ENCODE measurements at places on chromosomes 16 and 17.

GRCh38 chr17:71919186-71919585 lies 201.6 kb upstream of the SOX9 start:
- no peak for DNase-seq

DNA sequence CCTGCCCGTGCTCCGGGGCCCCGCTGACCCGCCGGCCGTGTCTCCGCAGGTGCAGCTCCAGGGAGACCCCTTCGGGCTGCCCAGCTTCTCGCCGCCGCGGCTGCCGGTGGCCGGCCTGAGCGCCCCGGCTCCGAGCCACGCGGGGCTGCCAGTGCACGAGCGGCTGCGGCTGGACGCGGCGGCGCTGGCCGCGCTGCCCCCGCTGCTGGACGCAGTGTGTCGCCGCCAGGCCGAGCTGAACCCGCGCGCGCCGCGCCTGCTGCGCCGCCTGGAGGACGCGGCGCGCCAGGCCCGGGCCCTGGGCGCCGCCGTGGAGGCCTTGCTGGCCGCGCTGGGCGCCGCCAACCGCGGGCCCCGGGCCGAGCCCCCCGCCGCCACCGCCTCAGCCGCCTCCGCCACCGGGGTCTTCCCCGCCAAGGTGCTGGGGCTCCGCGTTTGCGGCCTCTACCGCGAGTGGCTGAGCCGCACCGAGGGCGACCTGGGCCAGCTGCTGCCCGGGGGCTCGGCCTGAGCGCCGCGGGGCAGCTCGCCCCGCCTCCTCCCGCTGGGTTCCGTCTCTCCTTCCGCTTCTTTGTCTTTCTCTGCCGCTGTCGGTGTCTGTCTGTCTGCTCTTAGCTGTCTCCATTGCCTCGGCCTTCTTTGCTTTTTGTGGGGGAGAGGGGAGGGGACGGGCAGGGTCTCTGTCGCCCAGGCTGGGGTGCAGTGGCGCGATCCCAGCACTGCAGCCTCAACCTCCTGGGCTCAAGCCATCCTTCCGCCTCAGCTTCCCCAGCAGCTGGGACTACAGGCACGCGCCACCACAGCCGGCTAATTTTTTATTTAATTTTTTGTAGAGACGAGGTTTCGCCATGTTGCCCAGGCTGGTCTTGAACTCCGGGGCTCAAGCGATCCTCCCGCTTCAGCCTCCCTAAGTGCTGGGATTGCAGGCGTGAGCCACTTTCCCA lies 5.9 kb downstream of the CTF1 start:
- peak; percentile 56 for DNase-seq

GRCh38 chr17:50133028-50133768 lies 3.2 kb upstream of the SAMD14 start:
- no peak for DNase-seq

GRCh38 chr16:85447693-85448313 lies 165.3 kb upstream of the GSE1 start:
- no peak for DNase-seq

- DNase-seq: no peak
Measured at GRCh38 chr17:27560668-27561067, 70.3 kb upstream of the LGALS9 start.

DNA sequence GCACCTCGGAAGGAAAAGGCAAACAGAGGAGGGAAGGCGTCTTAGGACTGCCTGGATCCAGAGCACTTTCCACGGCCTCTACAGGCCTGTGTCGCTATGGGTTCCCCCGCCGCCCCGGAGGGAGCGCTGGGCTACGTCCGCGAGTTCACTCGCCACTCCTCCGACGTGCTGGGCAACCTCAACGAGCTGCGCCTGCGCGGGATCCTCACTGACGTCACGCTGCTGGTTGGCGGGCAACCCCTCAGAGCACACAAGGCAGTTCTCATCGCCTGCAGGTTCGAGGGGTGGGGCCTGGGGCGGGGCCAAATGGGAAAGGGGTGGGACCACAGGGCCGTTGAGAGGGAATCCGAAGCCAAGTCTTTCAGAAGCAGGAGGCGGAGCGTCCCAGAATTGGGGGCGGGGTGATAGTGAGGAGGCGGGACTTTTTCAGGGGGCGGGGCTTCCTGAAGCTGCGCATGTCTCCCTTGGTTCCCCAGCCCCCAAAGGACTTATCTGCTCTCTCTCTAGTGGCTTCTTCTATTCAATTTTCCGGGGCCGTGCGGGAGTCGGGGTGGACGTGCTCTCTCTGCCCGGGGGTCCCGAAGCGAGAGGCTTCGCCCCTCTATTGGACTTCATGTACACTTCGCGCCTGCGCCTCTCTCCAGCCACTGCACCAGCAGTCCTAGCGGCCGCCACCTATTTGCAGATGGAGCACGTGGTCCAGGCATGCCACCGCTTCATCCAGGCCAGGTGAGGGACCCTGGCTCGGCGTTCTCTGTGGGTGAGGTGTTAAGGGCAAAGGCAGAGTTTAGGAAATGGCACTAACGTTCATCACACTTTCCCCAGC lies 939 bp downstream of the BCL6B start:
- DNase-seq: peak; percentile 94

DNA sequence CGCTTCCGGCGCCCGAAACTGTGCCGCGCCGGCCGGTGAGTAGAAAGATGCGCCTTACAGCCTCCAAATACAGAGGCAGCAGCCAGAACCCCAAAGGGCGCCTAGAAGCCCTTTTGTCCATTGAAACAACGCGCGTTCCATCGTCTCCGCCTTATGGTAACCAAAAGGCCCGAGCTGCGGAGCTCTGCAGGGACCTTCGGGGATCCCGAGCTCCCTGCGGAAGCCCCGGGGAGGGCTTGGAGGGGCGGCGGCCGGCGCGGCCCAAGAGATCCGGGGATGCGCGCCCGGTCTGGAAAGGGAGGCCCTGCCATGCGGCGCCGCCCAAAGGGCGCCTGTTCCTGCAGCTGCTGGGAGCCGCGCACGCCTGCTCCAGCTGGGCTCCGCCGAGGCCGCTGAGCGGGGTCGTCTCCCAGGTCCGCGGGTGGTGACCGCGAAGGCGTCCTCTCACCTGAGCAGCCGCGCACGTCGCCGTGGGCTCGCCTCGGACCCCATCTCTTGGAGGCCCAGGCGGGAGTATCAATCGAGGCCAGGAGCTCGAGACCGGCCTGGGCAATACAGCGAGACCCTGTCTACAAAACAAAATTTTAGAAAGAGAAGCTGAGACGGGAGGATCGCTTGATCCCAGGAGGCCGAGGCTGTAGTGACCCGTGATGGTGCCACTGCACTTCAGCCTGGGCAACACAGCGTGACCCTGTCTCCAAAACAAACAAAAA lies 742 bp upstream of the FBXO31 start:
- no peak for DNase-seq
